ENCODE measurements at places on chromosomes 4 and X.
A peak's percentile ranks its signal among the peaks of the same experiment; 100 is the strongest.

- DNase-seq, result no peak
Observed at GRCh38 chrX:93422693-93423092, 250.7 kb downstream of the NAP1L3 start.

DNA sequence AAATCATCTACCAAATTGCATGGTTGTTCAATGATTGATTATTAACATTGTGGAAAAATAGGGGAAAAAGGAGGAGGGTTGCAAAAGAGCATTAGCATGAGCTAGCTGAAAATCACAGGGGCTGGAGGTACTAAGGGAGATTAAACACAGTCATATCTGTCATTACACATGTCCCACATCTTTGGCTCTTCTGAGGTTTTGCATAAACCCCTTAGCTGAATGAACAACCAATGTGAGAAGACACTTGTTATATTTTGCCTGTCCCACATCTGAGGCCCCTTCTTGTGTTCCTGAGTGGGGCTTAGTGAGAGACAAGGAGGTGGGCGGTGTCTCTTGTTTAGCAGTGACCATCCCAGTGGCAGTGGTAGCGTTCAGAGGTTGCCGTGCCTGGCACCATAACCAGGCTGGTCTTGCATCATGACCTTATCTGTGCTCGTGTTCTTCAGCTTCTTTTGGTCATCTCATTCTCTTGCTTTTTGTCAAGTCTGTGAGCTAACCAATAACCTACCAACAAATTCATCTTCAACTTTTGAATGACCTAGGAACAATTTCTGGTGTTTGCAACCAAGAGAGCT lies 95.6 kb downstream of the MID1IP1 start:
- no peak for DNase-seq

GRCh38 chr4:73810191-73810590 lies 26.3 kb upstream of the CXCL6 start:
- DNase-seq, result no peak

- peak; percentile 27 for DNase-seq
Observed at GRCh38 chrX:13373431-13374187, 53.8 kb upstream of the ATXN3L start.

GRCh38 chrX:150506020-150506419 lies 62.4 kb upstream of the MTM1 start:
- DNase-seq, result no peak

GRCh38 chrX:16075087-16075486 lies 48.3 kb upstream of the GRPR start:
- DNase-seq, result peak; percentile 1

DNA sequence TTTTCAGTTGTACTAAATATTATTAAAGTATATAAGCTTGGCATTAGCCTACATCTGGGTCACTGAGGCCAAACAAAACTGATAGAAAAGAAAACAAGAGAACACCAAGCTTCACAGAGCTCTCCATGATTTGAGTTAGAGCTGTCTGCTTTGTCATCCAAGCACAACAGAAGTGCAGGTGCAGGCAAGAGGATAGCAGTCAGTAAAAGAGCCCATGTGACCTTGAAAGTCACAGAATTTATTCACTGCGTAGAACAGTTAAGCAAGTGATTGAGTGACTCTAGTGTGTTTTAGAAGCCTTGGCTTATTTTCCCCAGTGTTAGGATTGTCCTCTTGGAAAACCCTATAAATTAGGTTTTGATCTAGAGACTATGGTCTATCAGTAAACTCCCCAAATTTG lies 49.4 kb upstream of the PRDM5 start:
- DNase-seq, result no peak

DNA sequence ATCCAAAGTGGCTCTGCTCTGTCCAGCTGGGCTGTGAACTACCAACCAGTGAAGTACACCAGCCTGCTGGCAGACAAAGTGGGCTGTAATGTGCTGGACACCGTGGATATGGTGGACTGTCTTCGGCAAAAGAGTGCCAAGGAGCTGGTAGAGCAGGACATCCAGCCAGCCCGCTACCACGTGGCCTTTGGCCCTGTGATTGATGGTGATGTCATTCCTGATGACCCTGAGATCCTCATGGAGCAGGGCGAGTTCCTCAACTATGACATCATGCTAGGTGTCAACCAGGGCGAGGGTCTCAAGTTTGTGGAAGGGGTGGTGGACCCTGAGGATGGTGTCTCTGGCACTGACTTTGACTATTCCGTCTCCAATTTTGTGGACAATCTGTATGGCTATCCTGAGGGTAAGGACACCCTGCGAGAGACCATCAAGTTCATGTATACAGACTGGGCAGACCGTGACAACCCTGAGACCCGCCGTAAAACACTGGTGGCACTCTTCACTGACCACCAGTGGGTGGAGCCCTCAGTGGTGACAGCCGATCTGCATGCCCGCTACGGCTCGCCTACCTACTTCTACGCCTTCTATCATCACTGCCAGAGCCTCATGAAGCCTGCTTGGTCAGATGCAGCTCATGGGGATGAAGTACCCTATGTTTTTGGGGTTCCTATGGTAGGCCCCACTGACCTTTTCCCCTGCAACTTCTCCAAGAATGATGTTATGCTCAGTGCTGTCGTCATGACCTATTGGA lies 22.6 kb downstream of the NLGN3 start:
- DNase-seq, result no peak

- DNase-seq, result no peak
Observed at GRCh38 chr4:2337896-2338295, 76.0 kb upstream of the MXD4 start.
